Prostate gland (tissue), 2 donors: ENCODE measurements at places on chromosomes 7 and 10. TPM values are rescaled to one million over a fixed set of nuclear protein-coding genes. Genes with fewer than 3 reads are reported as not detected.

- no peak for DNase-seq
Observed at GRCh38 chr7:80971225-80971624, 52.4 kb upstream of the SEMA3C start.

DNA sequence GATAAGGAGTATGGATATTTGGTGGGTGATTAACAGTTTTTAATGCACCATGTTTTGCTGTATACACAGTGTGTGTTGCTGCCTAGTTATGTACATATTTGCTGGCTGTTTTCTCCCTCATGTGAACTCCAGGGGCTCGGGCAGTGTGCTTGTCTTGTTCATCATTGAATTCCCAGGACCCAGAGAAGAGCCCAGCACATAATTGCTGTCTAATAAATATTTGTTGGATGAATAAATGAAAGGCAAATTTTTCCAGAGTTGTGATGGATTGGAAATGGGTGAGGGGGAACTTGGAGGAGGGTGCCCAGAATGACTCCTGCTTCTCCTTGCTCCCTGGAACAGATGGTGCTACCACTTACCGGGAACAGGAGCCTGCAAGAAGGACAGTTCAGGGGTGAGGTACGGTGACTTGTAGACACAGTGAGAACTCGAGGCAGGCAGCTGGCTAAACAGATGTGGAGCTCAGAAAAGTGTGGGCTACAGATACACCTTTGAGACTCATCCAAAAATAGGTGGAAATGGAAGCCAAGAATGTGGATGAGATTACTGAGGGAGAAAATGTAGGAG lies 586.8 kb upstream of the MGMT start:
- no peak for DNase-seq

- DNase-seq: no peak
Observed at GRCh38 chr7:4825081-4825480, 36.7 kb downstream of the PAPOLB start.

Gene TMEM273
- total RNA-seq: 1.1 TPM

Gene RTKN2
- total RNA-seq: 3.6 TPM

DNA sequence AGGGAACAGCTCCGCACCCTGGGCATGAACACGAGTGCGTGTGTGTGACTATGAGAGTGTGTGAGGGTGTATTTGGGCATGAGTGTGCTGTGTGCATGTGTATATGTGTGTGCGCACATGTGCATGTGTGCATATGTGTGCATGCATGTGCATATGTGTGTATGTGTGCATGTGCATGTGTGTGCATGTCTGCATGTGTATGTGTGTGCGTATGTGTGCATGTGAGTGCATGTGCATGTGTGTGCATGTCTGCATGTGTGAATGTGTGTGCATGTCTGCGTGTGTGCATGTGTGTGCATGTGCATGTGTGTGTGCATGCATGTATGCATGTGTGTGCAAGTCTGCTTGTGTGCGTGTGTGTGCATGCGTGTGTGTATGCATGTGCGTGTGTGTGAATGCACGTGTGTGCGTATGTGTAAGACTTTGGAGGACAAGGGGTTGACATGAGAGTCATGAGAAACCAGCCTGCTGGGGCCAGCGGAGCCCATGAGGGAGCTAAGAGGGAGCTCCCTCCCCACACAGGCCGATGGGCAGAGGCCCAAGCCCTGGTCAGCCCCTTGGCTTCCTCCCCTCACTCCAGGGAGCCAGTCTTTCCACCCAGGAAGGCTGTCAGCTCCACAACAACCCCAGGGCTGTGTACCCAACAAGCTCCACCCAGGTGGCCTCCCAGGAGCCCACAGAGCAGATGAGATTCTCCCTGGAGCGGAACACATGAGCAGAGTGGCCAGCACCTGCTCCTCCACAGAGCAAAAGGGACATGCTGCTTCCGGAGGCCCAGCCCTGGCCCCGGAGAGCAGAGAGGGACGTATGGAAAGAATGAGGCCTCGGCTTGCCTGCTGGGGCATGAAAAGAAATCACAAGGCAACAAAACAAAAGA lies 142.5 kb upstream of the PPP2R2D start:
- no peak for DNase-seq

GRCh38 chr7:29610086-29610485 lies 46.5 kb downstream of the PRR15 start:
- no peak for DNase-seq

DNA sequence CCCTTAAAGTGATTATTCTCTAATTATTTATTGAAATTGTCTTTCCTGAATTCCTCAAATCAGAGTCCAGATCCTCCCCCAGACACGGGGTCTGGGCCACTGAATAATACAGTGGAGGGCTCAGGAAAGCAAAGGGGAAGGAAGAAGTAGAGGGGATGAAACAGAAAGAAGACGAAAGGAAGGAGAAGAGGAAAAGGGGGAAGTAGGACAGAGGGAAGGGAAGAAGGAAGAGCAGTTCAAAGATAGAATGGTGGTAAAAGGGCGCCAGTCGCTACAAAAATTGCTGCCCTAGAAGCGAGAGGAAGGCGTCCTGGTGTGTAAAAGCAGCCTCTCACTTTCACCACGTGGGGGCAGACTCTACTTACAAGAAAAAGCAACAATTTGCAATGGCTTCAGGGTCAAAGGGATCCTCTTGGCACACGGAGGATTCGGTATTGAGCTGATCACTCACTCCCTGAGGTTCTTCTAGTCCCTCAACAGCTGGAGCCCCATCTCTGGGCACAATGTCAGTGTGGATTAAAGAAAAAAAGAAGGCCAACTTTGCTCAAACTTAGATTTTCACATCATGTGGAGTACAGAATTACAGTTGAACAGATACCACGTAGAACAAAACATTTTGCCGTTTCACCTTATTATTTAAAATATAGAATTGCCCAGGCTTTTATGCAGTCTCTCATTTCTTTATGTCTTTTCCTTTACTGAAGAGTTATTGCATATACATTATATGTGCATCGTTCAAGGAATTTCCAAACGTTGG lies 31.4 kb upstream of the NPVF start:
- peak; percentile 50 for DNase-seq

DNA sequence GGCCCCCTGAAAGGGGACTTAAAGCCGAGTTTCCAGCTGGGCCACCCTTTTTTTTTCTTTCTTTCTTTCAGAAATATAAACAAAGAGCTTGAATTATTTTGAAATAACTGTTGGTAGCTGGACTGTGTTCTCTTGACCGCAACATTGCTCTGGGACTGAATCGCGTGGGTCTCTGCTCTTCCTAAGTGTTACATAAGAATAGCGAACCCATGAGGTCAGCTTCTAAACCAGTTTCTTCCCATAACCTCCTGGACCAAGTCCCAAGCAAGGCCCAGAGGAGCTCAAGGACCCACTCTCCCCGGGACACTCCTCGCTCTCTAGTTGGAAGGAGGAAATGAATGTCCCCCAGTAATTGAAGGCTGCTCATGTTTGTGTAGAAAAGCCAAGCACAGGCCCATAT lies 91.1 kb downstream of the CXCL12 start:
- no peak for DNase-seq

Gene FOXI2
- 0.17 TPM for total RNA-seq

- DNase-seq: no peak
Observed at GRCh38 chr7:29990931-29991330, 1.3 kb upstream of the SCRN1 start.

GRCh38 chr10:79444199-79445119 lies 965 bp downstream of the ZCCHC24 start:
- DNase-seq: peak; percentile 81

- no peak for DNase-seq
Observed at GRCh38 chr10:33832124-33832787, 497.8 kb upstream of the NRP1 start.

Gene AZGP1
- total RNA-seq: 1,167 TPM

DNA sequence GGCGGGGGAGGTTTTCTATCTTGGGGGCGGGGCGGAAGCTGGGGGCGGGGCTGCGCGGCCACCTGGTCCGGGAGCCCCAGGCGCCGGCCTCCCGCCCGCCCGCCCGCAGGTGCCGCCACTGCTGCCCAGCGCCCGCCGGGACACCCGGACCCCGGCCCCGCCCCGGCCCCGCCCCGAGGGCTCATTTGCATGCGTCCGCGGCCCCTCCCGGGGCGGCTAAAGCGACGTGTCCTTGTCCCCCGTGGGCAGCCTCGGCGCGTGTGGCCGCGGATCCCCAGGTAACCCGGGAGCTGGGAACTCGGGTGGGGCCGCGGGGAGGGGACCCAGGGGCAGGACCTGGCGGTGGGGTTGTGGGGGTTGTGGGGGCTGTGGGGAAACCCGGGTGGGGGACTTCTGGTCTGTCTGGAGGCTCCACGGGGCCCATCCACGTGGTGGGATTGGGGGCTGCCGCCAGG lies at the start of gene BHLHA15:
BHLHA15 (plus strand) TSS at position 219 of the 455 bp plus-strand sequence. CDS start 871 bp downstream, outside the sequence.
- peak; percentile 65 for DNase-seq

DNA sequence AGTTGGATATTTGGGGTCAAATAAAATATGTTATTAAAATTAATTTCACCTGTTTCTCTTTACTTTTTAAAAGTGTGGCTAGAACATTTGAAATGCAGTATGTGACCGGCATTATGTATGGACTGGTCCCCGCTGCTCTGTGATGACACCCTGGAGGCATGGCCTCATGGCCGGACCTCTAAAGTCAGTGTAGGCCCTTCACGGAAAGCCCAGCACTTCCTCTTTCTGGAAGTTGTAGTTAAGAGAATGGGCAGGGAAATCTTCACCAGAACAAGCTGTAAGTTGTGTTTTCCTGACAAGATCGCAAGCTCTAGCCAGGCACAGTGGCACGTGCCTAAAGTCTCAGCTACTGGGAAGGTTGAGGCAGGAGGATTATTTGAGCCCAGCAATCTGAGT lies 38.3 kb upstream of the SRGN start:
- no peak for DNase-seq

Gene WDR86
- total RNA-seq: 3.6 TPM

GRCh38 chr10:62083412-62084267 lies 182.1 kb downstream of the ARID5B start:
- peak; percentile 62 for DNase-seq

GRCh38 chr10:118259288-118259906 lies 82.7 kb downstream of the FAM204A start:
- peak; percentile 10 for DNase-seq

- peak; percentile 76 for DNase-seq
Observed at GRCh38 chr10:11225935-11226334, 208.3 kb downstream of the CELF2 start.

Gene EGR2
- 2.5 TPM for total RNA-seq

DNA sequence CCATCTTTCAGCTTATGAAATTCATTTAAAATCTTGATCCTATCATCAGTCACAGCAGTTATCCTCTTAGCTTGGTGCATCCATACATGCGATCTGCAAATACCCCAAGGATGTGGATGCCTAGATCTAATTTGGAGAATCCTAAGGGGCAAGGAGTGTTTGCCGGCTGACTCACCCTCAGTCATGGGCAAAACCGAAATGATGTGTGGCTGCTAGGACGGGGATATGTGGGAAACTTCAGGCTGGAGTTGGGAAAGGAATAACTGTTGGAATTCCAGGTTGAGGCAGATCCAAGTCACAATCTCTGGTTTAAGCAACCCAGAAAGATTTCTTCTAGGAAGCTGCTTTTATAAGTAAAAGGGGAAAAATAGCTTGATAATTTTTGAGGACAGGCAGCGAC lies 19.7 kb upstream of the GOT1 start:
- no peak for DNase-seq

- no peak for DNase-seq
Observed at GRCh38 chr7:27173511-27173955, 587 bp downstream of the HOXA10 start.

DNA sequence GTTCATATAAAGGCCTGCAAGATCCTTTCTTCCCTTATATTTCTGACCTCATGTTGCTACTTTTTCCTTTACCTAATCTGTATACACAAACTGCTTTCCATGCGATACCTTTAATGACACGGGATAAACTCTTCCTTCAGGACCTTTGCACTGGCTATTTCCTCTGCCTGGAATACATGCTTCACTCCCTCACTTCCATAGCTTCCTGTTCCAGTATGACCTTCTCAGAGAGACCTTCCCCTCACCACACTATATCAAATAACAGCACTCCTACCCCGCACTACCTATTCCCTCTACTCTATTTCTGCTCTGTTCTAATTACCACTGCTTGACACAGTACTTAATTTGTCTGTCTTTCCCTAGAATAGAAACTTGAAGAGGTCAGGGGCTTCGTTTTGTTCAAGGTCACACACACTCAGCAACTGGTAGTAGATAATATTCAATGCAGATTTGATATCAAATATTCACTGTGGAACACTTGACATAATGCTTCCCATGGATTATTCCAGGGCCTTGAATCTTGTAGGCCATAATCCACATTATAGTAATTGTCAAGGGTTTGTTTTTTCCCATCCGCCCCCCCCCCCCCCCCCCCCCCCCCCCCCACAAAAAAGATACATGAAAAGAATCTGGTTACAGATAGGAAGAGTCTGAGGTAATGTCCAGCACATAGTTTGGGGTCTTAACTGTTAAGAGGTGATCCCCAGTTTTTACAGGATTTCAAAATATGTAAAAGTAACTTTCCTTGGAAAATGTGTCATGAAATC lies 11.1 kb downstream of the SYPL1 start:
- no peak for DNase-seq

Gene MKX
- total RNA-seq: 10.5 TPM

- no peak for DNase-seq
Observed at GRCh38 chr10:88118729-88119128, 255.3 kb downstream of the PTEN start.

Gene CC2D2B
- total RNA-seq: 2.6 TPM

- DNase-seq: no peak
Observed at GRCh38 chr10:97333351-97333600, 1.3 kb downstream of the FRAT2 start.

GRCh38 chr10:120760253-120760652 lies 90.9 kb upstream of the WDR11 start:
- DNase-seq: no peak

- peak; percentile 34 for DNase-seq
Observed at GRCh38 chr10:45444976-45445898, 71.2 kb downstream of the ALOX5 start.

Gene TMEM213
- total RNA-seq: not detected

DNA sequence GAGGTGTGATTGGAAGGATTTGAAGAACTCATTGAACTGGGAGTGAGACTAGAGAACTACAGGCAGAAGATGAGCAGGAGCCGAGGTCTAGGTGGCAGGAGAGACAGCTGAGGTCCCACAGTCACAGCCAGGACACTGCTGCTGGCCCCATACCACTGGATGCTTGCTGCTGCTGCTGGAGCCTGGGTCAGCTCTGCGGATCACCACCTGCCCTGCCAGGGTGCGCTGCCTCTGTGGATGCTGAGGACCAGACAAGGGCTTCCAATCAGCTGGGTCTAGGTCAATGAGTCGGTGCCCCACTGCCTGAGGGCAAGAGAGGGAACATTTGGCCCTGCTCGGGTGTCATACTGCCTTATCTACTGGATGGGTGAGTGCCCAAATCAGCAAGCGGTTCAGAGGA lies 94.4 kb downstream of the FRMD4A start:
- DNase-seq: no peak

Gene NUP42
- total RNA-seq: 62.9 TPM

- DNase-seq: no peak
Observed at GRCh38 chr10:95835149-95835860, 72.5 kb upstream of the CC2D2B start.

Gene AKR1E2
- 1.8 TPM for total RNA-seq

Gene DNTT
- total RNA-seq: not detected
